ENCODE measurements at places on chromosomes 16 and 17. TPM values are rescaled to one million over a fixed set of nuclear protein-coding genes. Genes with fewer than 3 reads are reported as not detected.
A peak's percentile ranks its signal among the peaks of the same experiment; 100 is the strongest.

OMG gene
- 0.99 TPM for polyA plus RNA-seq

NUP88 gene
- polyA plus RNA-seq: 70.5 TPM

CD300A gene
- 2.6 TPM for polyA plus RNA-seq

HSD11B2 gene
- 0.84 TPM for polyA plus RNA-seq

SPNS3 gene
- not detected for polyA plus RNA-seq

NUPR1 gene
- polyA plus RNA-seq: not detected

MYH1 gene
- not detected for polyA plus RNA-seq

CTF1 gene
- 23.4 TPM for polyA plus RNA-seq

CCL16 gene
- not detected for polyA plus RNA-seq

TADA2A gene
- polyA plus RNA-seq: 16.7 TPM

KRTAP4-2 gene
- polyA plus RNA-seq: not detected

EVPLL gene
- not detected for polyA plus RNA-seq

EPX gene
- polyA plus RNA-seq: not detected

- DNase-seq: no peak
Measured at GRCh38 chr17:27306276-27306835, 12.4 kb downstream of the WSB1 start.

GRCh38 chr16:1045993-1046911 is 26.3 kb upstream of the SSTR5 start:
- DNase-seq: no peak

DNA sequence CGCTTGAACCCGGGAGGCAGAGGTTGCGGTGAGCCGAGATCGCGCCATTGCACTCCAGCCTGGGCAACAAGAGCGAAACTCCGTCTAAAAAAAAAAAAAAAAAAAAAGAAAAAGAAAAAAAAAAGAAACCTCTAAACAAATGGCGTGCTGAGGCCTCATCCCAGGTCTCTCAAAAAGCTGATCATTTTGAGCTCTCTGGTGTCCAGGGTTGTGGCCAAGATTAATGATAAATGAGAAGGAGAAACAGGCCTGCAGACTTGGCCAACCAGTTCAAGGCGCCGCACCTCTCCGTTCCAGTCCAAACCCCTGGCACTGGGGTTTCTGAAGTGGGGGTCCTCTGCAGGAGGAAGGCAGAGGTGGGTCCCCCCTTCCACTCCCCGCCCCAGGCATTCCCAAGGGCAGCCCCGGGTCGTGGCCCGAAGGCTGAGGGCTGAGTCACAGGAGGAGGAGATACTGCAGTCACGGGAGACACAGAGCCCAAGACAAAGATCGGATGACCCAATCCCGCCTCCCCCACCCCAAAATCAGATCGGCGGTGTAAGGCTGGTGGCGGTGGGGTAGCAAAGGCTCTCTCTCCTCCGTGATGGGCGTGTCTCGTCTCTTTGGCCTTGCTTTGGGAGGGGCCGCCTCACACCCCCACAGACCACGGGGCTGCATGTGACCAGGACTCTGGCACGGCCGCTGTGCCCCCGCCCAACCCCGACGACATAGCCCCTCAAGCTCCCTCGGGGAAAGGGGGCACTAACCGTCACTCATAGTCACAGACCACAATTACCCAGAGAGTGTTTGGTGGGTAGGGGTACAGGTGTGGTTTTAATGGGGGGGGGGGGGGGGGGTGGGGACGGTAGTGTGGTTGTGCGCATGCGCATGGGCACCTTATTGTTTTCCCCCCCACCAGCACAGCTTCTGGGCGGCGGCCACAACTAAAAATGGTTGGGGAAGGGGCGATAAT is 1.1 kb downstream of the VAT1 start:
- DNase-seq: peak; percentile 52

GRCh38 chr17:2911035-2911754 is 115.0 kb downstream of the RAP1GAP2 start:
- no peak for DNase-seq

GRCh38 chr17:65013613-65014391 is 42.7 kb downstream of the GNA13 start:
- no peak for DNase-seq

DNA sequence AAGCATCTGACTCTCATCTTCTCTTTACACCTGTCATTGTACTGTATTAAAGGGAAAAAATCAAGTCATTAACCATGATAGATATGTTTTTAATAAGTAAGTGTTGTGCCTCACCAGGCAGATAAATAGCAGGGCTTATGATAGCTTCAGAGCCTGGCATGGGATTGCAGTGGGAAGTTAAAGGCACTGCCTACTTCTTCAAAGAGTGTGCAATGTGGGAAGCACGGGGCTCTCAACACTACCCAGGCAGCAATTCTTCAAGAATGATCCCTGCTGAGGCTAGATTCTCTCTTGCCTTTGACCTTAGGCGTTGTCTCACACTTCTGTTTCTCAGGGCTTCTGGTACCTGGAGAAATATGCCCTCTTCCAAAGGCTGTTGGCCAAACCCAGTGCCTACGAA is 297.3 kb downstream of the MAF start:
- DNase-seq: no peak

GRCh38 chr17:28227316-28228108 is 91.5 kb upstream of the TMEM97 start:
- DNase-seq: peak; percentile 84

DNA sequence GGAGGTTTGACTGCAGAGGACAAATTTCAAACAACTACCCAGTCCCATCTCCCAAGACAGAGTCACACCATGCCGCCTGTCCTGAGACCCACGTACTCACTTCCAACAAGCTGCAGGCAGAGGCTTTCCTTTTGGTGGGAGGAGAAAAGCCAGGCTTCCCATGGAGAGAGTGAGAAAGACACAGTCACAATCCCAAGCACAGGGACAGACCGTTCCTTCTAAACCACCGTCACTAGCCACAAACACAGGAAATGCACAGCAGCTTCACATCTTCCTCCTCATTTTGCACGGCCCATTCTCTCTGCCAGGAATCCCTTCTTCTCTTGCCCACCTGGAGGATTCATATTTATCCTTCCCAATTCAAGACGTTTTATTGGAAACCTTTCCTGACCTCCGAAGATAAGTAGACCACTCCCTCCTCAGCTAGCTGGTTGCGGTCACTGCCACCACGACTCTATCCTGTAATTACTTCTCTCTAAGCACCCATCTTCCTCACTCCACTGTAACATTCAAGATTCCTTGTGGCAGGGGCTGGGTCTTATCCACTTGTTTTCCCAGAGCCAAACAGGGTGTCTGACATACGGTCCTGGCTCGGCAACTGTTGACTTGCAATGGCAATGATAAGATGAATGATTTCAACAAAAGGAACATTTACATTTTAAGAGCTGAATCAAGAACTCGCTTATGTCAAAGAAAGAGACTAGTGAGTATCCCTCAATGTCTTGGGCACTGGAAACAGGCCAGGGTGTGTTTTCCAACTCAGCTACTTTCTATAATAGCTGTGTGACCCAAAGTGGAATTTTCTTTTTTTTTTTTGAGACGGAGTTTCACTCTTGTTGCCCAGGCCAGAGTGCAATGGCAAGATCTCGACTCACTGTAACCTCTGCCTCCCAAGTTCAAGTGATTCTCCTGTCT is 87.6 kb downstream of the XYLT1 start:
- no peak for DNase-seq

DNA sequence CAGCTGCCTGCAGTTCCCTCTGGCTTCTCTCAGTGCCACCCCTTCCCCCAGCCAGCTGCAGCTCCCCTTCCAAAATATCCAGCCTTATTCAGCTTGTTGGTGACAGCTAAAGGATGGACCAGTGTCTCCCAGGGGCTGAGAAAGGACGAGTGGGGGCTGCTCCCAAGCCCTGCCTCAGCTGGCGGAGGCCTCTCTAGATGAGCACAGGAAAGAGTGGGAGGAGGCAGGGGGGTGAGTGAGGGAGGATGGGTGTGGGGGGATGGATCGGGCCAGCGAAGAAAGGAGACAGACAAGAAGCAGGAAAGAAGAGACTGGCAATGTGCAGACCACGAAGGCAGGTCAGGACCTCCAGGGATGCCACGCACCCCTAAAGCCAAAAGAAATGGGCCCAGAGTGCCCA is 17.5 kb downstream of the PIPOX start:
- DNase-seq: peak; percentile 39

GRCh38 chr17:48641541-48642058 is 15.4 kb upstream of the HOXB9 start:
- no peak for DNase-seq

DNA sequence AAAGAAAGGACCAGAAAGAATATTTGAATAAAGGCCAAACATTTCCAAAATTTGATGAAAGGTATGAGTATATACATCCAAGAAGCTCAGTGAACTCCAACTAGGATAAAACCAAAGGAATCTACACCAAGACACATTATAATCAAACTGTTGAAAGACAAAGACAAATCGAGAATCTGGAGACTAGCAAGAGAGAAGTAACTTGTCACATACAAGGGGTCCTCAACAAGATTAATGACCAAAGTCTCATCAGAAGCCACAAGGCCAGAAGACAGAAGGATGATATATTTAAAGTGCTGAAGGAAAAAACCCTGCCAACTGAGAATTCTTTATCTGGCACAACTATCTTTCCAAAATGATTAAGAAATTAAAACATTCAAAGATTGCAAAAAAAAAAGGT is 9.3 kb upstream of the IL21R start:
- no peak for DNase-seq

- DNase-seq: no peak
Measured at GRCh38 chr17:58913971-58914769, 158.5 kb downstream of the PPM1E start.

GRCh38 chr17:82227629-82228277 is 1.1 kb upstream of the SLC16A3 start:
- no peak for DNase-seq

DNA sequence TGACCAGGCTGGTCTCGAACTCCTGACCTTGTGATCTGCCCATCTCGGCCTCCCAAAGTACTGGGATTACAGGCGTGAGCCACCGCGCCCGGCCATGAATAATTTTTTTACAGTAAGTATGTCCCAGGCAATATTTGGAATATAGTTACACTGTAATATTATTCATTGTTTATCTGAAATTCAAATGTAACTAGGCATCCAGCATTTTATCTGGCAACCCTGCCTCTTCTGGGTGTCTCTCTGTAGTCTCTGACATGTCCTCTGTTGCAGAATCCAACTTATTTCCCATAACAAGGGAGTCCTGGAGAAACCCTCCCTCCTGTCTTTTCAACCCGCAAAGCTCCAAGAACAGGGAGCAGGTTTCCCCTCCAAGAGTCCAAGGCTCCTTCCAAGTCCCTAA is 36.9 kb upstream of the MYH10 start:
- no peak for DNase-seq

DNA sequence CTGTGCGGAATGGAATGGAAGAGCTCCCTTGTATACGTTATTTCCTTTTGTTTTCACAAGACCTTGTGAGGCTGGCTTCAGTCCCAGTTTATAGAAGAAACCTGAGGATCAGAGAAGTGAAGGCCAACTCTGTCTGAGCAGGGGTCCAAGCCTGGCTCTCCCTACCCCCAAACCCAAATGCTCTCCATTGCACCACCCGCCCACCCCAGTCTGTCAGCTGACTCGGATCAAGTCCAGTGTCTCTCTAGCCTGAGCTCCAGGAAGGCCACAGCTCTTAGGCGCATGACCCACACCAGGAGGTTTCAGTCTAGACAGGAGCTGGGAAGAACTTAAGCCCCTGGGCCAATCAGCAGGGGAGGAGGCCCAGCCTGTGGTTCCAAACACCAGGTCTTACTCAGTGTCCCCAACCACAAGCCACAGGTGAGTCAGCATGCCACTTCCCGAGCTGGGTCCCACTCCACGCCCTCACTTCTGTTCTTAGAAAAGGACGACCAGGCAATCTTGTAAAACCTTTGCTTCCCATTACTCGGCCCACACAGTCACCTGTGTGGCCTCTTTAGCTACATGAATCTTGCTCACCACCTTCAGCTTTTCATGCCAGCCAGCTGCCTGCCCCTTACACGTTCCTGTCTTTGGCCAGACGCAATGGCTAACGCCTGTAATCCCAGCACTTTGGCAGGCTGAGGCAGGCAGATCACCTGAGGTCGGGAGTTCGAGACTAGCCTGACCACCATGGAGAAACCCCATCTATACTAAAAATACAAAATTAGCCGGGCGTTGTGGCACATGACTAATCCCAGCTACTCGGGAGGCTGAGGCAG is 27.8 kb downstream of the TK2 start:
- peak; percentile 83 for DNase-seq

GRCh38 chr17:73013301-73013700 is 79.2 kb downstream of the SLC39A11 start:
- DNase-seq: no peak

DNA sequence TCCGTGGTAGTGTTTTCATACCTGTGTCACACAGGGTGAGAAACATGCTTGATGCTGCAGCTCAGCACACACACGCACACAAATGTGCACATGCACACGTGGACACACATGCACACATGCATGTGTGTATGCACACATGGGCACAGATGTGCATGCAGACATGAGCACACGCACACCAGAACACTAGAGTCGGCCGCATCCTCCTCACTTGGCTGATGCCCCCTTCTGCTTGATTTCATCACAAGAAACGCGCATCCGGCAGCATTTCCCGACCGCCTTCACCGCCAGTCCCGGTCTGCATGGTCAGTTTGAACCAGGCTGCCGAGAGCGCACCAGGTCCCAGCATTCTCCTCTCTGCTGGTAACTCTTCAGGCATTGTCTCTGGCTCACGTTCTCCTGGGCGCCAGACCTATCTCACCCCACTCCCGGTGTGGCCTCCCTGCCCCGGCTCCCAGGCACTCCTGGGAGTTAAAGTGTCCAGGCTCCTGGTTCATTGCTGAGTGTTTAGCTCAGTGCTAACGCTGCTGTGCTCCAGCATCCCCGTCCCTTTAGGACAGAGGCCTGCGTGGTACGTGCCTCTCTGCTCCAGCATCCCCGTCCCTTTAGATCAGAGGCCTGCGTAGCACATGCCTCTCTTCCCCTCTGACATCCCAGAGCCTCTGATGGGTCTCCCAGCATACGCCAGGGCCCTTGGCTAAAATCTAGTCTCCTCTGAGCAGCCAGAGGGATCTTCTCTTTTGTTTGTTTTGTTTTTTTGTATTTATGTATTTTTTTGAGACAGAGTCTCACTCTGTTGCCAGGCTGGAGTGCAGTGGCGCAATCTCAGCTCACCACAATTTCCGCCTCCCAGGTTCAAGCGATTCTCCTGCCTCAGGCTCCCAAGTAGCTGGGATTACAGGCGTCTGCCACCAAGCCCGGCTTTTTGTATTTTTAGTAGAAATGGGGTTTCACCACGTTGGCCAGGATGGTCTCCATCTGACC is 16.0 kb downstream of the BAIAP2 start:
- peak; percentile 33 for DNase-seq

- no peak for DNase-seq
Measured at GRCh38 chr17:79164913-79165695, 90.5 kb downstream of the ENGASE start.

Data from cardiac muscle cell (in vitro differentiated cells and primary cell).